ENCODE measurements at places on chromosomes 7 and 10. TPM values are rescaled to one million over a fixed set of nuclear protein-coding genes. Genes with fewer than 3 reads are reported as not detected.

GRCh38 chr10:32995751-32996150, 37.7 kb upstream of the ITGB1 start:
- no peak for DNase-seq

- peak; percentile 41 for DNase-seq
Observed at GRCh38 chr7:128112018-128112780, 81.0 kb upstream of the LRRC4 start.

- DNase-seq, result no peak
Observed at GRCh38 chr7:107472116-107472515, 2.3 kb downstream of the GPR22 start.

Gene GRID2IP
- not detected for total RNA-seq

Gene ITIH2
- total RNA-seq, result not detected

Measured in mesenteric fat pad (tissue), 1 donor.